ENCODE measurements at places on chromosomes 3 and 15.

- no peak for DNase-seq
These were observed 528 bp upstream of the NIT2 start for GRCh38 chr3:100333970-100334487.

DNA sequence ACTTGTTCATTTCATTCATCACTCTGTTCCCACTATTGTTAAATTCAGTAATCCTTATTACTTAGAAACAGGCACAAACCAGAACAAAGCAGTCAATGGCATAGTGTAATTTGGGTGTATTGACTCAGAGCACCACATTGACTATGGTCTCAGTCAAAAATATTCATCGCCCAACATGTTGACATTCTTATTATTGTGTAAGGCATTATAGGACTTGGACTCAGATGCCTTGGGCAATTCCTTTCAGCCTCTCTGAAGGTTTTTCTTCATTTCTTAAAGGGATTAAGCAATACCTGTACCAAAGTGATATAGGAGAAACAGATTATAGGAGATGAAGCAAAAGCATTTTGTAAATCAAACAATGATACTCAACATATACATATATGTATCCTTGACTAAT lies 114.7 kb upstream of the BHLHE40 start:
- DNase-seq, result peak; percentile 76

DNA sequence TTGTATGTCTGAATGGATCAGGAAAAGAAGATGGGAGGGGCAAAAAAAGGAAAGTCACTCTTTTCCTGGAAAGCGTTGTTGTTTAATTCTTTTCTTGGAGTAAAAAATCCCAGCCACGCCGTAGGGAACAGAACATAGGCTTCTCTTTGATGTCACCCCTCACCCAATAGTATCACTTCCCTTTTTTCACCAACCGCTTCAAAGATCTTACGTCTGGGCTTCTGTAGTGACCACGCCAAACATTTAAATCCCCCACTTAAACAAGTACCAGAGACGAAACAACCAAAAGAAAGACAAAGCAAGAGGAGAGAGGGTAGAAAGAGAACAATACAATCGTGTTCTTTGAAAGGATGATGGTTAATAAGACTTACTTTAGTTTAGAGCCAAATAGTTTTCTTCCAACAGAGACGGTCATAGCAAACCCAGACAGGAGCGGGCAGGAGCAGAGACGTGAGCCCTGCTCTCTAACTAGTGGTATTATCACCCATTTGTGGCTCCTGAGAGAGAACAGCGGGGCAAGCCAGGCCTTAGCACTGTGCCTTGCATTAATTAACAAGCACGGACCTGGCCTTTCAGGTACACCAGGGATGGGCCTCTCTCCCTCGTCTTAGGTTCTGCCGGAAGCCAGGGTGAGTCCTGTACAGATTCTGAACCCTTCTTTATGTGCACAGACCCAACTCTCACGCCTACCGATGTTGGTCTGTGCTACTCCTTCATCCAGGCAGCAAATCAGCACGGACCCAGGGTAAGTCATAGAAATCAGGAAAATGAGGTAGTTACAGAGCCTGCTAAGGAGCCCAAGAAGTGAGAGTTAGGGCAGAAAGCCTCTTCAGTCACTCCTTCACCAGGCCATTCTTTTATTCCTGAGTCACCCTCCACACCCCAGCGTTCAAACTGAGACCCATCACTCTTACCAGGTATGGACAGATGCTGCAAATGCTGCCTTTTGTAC lies 28.2 kb upstream of the BCL6 start:
- DNase-seq, result peak; percentile 77

GRCh38 chr15:85708402-85708941 lies 86.3 kb downstream of the KLHL25 start:
- DNase-seq, result no peak

GRCh38 chr3:34995796-34996430 lies 643.4 kb upstream of the ARPP21 start:
- no peak for DNase-seq

DNA sequence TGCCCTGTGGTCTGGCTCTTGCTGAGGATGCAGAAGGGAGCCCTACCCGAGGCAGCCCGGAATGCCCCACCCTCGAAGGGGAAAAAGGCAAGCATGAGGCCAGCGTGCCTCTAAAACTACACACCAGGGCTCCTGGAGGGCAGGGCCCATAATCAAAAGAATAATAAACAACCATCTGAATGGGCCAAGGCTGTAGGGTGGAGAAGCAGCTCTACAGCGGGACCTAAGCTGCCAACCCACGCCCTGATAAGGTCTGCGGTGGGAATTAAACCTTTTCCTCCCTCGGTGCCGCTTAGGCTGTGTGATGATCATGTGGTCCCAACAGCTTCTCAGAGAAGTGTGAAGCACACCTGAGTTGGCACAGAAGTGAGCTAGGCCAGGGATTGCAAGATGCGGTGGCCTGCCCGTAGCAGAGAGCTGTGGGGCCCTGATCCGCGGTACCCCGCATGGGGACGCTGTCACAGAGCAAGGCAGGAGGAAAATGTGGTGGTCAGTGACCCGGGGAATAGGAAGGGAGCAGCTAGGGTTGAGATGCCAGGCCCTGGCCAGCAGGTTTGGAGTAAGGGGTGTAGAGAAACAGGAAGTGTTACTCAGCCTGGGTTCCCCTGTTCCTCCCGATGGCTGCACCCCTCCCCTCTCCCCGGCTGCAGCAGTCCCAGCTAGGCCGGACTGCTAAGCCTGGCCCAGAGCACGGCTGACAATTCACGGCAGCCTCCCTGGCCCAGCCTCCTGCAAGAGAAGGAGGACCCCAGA lies 1.1 kb upstream of the C15orf62 start:
- DNase-seq, result no peak

- no peak for DNase-seq
These were observed 41.1 kb downstream of the SLCO3A1 start for GRCh38 chr15:91894606-91895005.

DNA sequence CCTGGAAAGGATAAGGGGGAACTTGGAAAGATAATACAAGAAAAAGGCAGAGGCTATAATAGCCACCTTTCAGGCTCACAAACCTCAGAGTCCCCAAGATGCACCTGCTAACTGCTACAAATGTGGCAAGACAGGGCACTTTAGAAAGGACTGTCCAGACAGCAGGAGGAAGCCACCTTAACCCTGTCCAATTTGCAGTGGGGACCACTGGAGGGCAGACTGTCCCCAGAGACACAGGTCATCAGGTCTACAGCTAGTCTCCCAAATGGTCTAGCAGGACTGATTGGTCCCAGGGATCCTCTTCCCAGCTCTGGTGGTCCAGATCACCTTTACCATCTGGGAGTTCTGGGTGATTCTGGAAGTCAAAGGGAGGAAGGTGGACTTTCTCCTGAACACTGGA lies 882.5 kb upstream of the GBE1 start:
- no peak for DNase-seq

GRCh38 chr3:182937293-182938051 lies 42.9 kb downstream of the DCUN1D1 start:
- no peak for DNase-seq

DNA sequence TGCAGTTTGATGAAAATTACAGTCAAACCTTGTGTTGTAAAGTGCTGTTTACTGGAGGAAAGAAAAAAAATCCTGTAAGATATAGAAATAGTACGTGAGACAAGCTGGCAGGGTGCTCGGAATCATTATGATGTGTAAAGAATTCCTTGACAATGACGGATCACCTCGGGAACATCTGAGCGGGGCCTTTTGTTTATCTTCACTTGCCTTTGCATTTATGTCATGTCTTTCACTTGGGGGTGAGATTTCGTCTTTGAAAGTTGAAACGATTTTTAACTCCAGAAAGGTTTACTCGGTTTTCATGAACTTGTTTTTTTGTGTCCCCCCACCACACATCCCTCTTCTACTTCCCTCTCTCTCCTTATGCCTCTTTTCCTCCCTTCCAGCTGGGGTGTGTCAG lies 128.3 kb upstream of the VEPH1 start:
- DNase-seq, result no peak

GRCh38 chr15:45891766-45892165 lies 256.9 kb downstream of the SQOR start:
- DNase-seq, result no peak

DNA sequence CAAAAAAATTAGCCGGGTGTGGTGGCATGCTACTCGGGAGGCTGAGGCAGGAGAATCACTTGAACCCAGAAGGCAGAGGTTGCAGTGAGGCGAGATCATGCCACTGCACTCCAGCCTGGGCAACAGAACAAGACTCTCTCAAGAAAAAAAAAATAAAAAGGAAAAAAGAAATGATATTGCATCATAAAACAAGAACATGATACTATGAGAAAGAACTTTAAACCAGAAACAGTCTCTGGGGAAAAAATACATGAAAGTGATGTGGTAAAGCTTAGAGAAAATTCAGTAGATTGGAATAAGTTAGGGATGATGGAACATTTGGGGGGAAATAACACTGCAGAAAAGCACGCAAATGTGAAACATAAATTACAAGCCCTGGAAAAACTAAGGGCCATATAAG lies 54.7 kb downstream of the CRYGS start:
- no peak for DNase-seq

DNA sequence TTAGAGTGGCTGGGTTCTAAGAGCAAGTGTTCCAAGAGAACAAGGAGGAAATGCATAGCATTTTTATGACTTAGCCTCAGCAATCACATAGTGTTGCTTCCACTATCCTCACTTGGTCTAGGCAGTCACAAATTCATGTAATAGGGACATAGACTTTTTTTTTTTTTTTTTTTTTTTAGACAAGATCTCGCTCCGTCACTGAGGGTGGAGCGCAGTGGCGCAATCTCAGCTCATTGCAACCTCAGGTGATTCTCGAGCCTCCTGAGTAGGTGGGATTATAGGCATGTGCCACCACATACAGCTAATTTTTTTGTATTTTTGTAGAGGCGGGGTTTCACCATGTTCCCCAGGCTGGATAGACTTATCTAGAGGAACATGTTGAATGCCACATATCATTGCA lies 4.7 kb upstream of the GNB4 start:
- DNase-seq, result no peak

GRCh38 chr15:63553388-63553791 lies 43.8 kb upstream of the FBXL22 start:
- peak; percentile 25 for DNase-seq

DNA sequence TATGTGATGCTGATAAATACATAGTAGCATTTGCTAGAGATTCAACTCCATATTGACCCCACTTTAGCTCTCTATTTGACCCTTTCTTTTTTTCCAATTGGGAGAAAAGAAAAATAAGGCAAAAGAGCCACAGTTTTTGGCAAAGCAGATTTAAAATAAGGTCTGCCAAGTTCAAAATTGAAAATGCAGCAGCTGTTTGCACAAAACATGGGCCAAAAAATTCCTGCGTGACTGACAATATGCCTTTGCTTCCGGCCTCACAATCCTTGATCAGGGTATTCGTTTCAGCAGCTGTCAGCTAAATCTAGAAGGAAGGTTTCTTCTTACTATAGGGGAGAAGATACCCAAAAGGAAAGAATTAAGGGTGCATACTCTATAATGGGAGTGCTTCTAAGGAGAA lies 563.5 kb upstream of the CCDC54 start:
- no peak for DNase-seq

DNA sequence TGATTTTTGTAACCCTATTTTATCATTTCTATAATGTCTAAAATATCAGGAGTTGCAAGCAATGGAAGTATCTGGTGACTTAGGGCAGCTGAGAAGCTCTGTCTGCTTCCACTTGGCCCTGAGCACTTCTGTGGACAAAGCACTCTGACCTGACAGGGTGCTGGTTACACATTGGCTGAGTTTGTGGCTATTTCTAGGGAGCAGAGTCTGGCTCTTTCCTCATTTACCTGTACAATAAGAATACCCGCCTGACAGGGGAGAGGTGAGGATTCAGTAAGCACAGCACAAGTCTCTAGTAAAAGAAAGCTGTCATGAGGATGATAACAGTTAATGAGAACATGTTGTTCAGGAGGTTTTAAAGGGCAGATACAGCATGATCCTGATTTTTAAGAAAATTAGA lies 33.3 kb upstream of the SPESP1 start:
- DNase-seq, result no peak

GRCh38 chr3:25856902-25857518 lies 67.1 kb downstream of the OXSM start:
- DNase-seq, result peak; percentile 26

DNA sequence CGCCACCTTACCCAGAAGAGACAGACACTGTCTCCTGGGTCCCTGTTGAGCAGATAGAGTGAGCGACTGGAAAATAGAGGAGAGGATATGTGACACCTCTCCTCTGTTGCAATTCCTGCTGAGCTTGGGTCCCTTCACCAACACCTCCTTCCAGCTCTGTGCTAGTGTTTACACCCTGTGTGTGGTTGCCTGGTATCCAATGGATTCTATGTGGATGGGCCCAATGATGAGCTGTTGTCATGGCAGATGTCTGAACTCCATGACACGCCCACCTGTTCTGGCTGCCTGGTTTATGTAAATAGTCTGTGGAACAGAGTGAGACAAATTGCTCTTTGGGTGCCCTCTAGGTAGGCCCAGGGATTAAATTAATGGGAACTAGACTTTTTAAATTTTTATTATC lies 23.7 kb downstream of the RBM5 start:
- DNase-seq, result no peak

GRCh38 chr3:72134989-72135451 lies 350.1 kb upstream of the PROK2 start:
- no peak for DNase-seq

DNA sequence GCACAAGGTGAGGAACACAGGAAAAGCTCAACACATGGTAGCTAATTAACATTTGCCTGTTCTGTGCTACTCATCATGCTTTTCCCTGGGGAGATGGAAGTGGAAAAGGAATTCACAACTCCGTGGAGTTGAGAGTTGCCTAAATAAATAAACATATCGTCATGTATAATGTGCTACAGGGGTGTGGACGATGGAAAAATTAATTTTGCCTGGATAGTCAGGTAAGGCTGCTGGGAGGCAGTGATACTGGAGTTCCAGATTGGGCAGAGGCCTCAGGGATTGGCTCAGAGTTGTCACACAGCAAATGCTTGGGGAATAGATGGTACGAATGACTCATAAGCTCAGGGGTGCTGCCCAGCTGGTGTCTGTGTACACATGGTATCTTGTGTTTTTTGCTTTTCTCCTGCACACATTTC lies 3.1 kb upstream of the ABHD6 start:
- DNase-seq, result no peak

GRCh38 chr3:64150623-64151207 lies 74.6 kb downstream of the PRICKLE2 start:
- DNase-seq, result no peak

GRCh38 chr15:38672814-38673670 lies 108.4 kb upstream of the RASGRP1 start:
- DNase-seq, result peak; percentile 67

- no peak for DNase-seq
These were observed 760.1 kb upstream of the NECTIN3 start for GRCh38 chr3:110311541-110311940.

GRCh38 chr3:229183-229661 lies 32.7 kb downstream of the CHL1 start:
- DNase-seq, result no peak

DNA sequence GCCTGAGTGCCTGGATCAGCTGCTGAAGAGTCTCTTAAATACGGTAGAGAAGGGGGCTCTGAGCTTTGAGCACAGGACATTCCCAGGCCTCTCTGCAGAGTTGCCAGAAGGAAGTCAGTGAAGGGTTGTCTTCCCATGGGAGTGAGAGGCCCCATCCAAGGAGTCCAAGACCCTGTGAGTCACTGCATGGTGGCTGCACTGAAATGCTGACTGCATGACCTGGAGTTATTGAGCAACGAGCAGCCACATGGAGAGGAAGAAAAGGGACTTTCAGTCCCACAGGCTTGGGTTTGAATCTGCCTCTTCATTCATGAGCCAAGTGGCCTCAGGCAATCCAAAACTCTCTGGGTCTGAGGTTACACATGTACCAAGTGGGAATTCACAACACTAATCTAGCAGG lies 69.6 kb upstream of the RASGRF1 start:
- no peak for DNase-seq
